ENCODE measurements at places on chromosomes 2 and 18.

- DNase-seq = no peak
These were observed 37.3 kb downstream of the ST3GAL5 start for GRCh38 chr2:85851253-85852151.

- DNase-seq = no peak
These were observed 22.6 kb downstream of the FER1L5 start for GRCh38 chr2:96665083-96665569.

DNA sequence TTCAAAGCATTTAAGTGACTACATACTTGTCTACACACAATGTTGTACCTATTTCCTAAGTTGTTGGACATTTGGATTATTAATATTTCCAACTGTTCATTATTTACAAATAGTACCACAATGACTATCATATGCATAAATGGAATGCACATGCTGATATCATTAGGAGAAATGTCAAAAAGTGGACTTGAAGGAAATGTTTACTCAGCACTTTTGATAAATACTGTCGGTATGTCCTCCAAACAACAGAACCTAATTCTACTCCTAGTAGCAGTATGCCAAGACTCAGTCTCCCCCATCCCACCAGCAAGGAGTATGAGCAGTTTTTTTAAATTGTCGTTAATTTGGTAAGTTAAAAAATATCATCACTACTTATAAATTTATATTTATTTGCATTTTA is 116.8 kb downstream of the L3MBTL4 start:
- DNase-seq = no peak

GRCh38 chr2:126836761-126837679 is 61.7 kb upstream of the TEX51 start:
- no peak for DNase-seq

DNA sequence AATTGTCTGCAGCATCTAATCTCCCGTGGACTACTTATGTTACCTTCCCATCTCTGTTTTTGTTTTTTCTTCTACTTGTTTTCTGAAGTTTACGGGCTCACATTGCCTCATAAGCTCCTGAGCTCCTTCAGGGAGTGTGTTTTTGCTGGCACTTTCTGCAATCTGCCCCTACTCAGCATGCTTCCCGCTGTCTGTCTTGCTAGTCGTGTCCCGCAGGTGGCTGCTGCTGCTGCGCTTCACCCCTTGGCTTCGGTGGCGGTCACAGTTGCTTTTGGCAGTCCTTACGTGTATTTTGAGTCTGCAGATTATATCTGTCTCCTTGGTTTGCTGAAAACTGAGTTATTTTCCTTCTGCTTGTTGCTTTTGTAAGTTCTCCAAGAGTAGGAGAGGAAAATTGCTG is 37.3 kb downstream of the FER1L5 start:
- DNase-seq = no peak

GRCh38 chr2:74391209-74391579 is 11.1 kb upstream of the DCTN1 start:
- no peak for DNase-seq

DNA sequence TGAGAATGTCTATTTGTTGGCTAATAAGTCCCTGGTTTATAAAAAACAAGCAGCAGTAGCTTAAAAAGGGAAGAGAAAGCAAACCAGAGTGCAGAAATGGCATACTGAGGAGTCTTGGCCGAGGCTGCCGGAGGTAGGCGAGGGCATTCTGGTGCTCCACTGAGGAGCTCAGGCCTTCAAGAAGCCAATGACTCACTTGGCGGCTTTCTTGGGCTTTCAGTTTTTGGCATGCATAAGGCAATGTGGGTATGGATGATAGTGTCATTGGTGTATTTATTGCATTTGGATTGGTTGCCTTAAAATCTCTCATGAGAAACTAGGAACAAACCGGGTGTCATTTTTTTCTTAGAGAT is 119.6 kb upstream of the ARL5A start:
- peak; percentile 7 for DNase-seq

GRCh38 chr2:219555956-219556355 is 12.1 kb downstream of the TMEM198 start:
- no peak for DNase-seq

DNA sequence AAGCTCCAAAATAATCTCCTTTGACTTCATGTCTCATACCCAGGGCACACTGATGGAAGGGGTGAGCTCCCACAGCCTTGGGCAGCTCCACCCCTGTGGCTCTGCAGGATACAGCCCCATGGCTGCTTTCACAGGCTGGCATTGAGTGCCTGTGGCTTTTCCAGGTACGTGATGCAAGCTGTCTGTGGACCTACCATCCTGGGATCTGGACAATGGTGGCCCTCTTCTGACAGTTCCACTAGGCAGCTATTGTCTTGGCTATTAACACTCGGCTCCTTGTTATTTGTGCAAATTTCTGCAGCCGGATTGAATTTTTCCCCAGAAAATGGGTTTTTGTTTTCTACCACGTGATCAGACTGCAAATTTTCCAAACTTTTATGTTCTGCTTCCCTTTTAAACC is 634.2 kb downstream of the TSN start:
- no peak for DNase-seq

- DNase-seq = no peak
These were observed 86.6 kb downstream of the ACOXL start for GRCh38 chr2:110818767-110819481.

Measured in NCI-H446 treated with DMSO at 0.1 percent for 48 hours (cell line).